ENCODE measurements at places on chromosomes 6 and 20.

DNA sequence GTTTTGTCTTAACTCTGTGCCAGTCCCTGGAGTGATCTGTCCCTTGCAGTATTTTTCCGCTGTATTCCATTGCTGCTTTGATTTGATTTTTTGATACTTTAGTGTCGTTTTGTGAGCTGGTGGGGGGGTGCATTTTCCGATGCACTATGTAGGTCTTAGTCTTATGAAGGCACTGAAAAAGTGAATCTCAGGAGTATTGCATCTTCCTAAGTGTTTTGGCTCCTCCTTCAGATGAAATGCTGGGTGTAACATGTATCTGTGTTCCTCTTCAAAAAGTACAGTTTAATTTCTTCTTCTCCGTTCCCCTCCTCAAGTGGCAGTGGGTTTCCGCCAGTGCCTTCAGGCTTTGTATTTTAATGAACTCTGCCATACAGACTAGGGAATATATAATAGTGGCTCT lies 580.7 kb upstream of the GJE1 start:
- DNase-seq, result no peak

DNA sequence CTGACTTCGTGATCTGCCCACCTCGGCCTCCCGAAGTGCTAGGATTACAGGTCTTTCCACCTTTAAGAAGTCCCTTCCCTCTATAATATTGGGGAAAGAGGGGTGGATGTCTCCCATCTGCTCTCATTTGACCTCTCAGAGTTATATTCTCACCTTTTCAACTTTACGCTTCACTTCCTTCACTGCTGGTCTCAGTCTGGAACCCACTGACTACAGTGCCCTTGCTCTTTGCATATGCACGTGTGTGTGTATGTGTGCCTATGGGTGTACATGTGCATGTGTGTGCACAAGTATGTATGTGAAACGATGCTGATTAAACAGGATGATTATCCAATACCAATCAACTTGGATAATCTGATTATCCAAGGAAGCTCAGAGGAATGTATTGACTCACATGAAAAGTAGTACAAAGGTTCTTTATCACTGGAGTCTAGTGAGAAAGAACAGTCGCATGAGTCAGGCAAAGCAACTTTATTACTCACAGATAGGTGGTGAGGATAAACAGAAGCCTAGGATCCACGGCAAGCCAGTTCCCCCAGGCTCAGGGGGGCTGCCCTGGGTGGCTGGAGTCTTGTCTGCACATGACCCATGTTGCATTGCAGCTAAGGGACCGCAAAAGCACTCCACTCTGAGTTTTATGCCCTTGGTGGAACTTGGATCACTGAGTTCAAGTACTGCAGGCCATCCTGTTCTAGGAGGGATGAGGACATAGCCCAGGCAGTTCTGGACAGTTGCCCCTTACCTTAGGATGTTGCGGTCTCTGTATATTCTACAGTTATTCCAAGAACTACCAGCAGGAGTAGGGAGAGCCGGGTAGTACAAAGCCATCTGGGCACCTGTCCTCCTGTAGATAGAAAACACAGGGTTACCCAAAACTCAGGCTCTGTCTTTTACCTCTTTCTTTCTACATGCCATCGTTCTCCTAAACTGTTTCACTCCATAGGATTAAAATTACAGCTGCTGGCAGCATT lies 50.9 kb downstream of the SNRNP48 start:
- no peak for DNase-seq

DNA sequence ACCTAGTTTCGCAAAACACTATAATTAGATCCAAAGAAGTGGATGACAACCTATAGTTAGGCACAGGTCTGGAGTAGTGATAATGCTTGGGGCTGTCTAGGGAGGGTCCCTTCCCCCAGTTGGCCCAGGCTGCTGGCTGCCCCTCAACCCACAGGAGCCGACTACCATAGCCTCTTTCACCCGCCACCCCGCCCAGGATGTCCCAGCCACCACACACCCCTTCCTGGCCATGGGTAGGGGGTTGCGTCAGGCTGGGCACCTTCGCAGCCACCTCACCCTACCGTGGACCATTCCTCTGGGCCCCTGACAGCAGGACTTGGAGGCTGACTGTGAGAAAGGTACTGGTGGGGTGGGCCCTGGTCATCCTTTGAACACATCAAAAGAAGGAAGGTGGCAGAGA lies 8.5 kb downstream of the TFEB start:
- no peak for DNase-seq

DNA sequence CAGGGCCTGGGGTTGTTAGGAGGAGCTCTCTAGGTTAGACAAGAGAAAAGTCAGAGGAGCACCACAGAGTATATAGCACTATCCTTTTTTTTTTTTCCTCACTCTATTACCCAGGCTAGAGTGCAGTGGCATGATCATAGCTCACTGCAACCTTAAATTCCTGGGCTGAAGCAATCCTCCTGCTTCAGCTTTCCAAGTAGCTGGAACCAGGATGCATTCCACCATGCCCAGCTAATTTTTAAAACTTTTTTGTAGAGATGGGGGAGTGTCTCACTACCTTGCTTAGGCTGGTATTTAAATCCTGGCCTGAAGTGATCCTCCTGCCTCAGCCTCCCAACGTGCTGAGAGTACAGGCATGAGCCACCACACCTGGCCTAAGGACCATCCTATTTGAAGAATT lies 19.3 kb upstream of the AKIRIN2 start:
- DNase-seq, result no peak

DNA sequence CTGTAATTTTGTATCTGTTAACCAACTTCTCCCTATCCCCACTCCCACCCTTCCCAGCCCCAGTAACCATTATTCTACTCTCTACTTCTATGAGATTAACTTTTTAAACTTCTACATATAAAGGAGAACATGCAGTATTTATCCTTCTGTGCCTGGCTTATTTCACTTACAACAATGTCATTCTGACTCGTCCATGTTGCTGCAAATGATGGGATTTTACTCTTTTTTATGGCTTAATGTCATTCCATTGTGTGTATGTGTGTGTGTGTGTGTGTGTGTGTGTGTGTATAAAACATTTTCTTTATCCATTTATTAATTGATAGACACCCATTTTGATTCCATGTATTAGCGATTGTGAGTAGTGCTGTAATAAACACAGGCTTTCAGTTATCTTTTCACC lies 76.1 kb downstream of the COL19A1 start:
- no peak for DNase-seq

GRCh38 chr20:59451641-59452040 lies 151.2 kb downstream of the EDN3 start:
- DNase-seq, result no peak

DNA sequence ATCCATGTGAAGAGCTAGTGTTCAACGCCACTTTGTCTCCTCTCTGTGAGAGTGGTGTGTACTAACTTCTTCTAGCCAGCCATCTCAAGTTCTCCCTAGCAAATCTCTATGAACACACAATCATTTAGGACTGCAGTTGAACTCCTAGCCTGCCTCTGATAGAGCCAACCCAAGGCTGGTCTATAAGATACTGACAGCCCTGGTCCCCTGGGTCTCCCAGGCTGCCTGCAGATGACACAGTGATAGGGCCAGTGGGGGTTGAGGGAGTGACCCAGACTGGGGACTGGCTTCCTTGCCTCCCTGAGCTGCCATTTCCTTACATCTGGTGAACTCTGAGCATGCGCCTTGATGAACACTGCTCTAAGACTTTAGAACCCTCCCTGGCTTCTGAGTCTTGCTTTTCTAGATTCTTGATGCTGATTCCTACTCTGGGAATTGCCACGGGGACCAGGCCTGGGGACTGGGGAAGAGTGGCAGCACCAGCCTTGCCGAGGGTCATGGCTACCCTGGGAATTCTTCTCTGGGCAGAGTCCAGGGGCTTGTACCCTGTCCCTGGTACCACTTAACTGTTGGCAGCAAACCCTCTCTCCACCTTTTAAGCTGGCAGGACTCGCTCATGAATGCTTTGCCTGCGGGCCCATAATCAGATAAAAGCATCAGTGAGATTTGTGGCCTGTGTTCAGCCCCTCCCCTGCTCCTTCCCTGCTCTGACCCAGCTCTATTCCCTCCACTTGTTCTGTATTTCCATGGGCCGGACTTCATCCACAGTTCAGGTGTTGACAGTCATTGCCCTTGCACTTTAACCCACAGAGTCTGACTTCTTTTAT lies 130.8 kb upstream of the CHD6 start:
- no peak for DNase-seq

- DNase-seq, result no peak
Measured at GRCh38 chr20:53194306-53195290, 222.4 kb downstream of the TSHZ2 start.
